ENCODE measurements at places on chromosomes 5 and 9. TPM values are rescaled to one million over a fixed set of nuclear protein-coding genes. Genes with fewer than 3 reads are reported as not detected.

DMRTA1 gene
- 0.48 TPM for polyA plus RNA-seq

SLIT3 gene
- 2.6 TPM for polyA plus RNA-seq

TLE1 gene
- polyA plus RNA-seq, result 82.9 TPM

TSSK1B gene
- polyA plus RNA-seq, result not detected

GPX8 gene
- 1.2 TPM for polyA plus RNA-seq

HEMGN gene
- polyA plus RNA-seq, result not detected

NRG2 gene
- polyA plus RNA-seq, result 1.6 TPM

NKD2 gene
- polyA plus RNA-seq, result 8.4 TPM

LMAN2 gene
- 130 TPM for polyA plus RNA-seq

PCDHB4 gene
- polyA plus RNA-seq, result 3.2 TPM

PCDHB15 gene
- 3.0 TPM for polyA plus RNA-seq

SHC3 gene
- 6.6 TPM for polyA plus RNA-seq

ANP32B gene
- polyA plus RNA-seq, result 234 TPM

C9orf50 gene
- 3.5 TPM for polyA plus RNA-seq

ZBTB26 gene
- polyA plus RNA-seq, result 3.3 TPM

LSM11 gene
- polyA plus RNA-seq, result 6.1 TPM

EPB41L4B gene
- polyA plus RNA-seq, result 13.4 TPM

ZNF354C gene
- 1.8 TPM for polyA plus RNA-seq

SMIM32 gene
- polyA plus RNA-seq, result 1.8 TPM

PRDM9 gene
- polyA plus RNA-seq, result not detected

PGM5 gene
- 2.4 TPM for polyA plus RNA-seq

IRX2 gene
- polyA plus RNA-seq, result 10.3 TPM

CFAP90 gene
- 8.7 TPM for polyA plus RNA-seq

C9orf153 gene
- not detected for polyA plus RNA-seq

TAF1L gene
- polyA plus RNA-seq, result not detected

PNPLA7 gene
- polyA plus RNA-seq, result 4.3 TPM

IGFBPL1 gene
- 218 TPM for polyA plus RNA-seq

OTP gene
- polyA plus RNA-seq, result 9.6 TPM

ASPN gene
- polyA plus RNA-seq, result 0.14 TPM

DRD1 gene
- 0.44 TPM for polyA plus RNA-seq

ABL1 gene
- 89.7 TPM for polyA plus RNA-seq

KCNIP1 gene
- 14.4 TPM for polyA plus RNA-seq

HACD4 gene
- 0.34 TPM for polyA plus RNA-seq

SLC25A2 gene
- not detected for polyA plus RNA-seq

MATR3 gene
- 162 TPM for polyA plus RNA-seq

C5orf58 gene
- not detected for polyA plus RNA-seq

IL33 gene
- polyA plus RNA-seq, result 0.78 TPM

MZB1 gene
- not detected for polyA plus RNA-seq

GBGT1 gene
- polyA plus RNA-seq, result 6.6 TPM

PCDHGA2 gene
- 7.8 TPM for polyA plus RNA-seq

GPR151 gene
- polyA plus RNA-seq, result not detected

GADD45G gene
- polyA plus RNA-seq, result 46.7 TPM

ADAMTS2 gene
- 2.2 TPM for polyA plus RNA-seq

PLAC8L1 gene
- not detected for polyA plus RNA-seq

GABBR2 gene
- 14.3 TPM for polyA plus RNA-seq

MUSK gene
- polyA plus RNA-seq, result not detected

IRGM gene
- not detected for polyA plus RNA-seq

SLC34A3 gene
- not detected for polyA plus RNA-seq

TRUB2 gene
- 51.8 TPM for polyA plus RNA-seq

MARCOL gene
- not detected for polyA plus RNA-seq

MGAT4B gene
- polyA plus RNA-seq, result 174 TPM

MSMP gene
- 9.4 TPM for polyA plus RNA-seq

APBB3 gene
- polyA plus RNA-seq, result 19.4 TPM

HRH2 gene
- 2.1 TPM for polyA plus RNA-seq

KIAA1191 gene
- polyA plus RNA-seq, result 106 TPM

Data from brain (organoid and tissue), 16 donors.